Activated naive CD4-positive, alpha-beta T cell treated with Interleukin-2 at 50 U/mL for 16 hours (primary cell): ENCODE measurements at places on chromosomes 7 and 10.

DNA sequence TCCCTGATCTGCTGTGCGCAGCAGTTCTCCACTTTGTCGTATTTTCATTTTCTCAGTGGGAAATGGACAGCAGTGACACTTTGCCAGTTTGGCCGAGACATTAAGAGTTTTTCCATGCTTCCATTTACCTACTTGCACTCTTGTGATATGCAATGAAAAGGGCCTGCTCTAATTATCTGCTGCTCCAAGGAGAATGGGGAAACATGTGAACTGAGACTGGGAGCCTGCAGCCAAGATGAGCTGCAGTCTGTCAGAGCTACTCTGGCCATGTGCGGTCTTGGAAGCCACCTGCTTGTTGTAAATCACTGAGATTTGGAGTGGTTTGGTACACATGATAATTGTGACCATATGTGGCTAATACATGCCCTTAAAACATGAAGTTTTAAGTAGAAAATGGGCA is 586.6 kb upstream of the POT1 start:
- no peak for DNase-seq

DNA sequence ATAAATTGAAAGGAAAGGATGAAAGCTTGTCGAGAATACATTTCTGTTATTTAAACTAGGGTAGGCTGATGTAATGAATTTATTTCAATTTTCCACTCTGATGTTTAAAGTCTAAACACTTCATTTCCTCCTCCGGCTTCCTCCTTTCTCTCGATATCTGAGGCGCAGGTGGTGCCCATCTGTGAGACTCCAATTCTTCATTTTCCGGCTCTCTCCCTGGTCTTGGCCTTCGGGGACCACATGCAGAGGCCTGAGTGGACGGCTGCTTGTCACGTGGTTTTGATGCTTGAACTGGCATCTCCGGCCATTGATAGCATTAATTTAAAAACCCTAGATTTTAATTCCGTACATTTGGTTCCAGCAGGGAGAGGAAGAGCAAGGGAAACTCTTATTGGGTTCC is 5.8 kb upstream of the ADARB2 start:
- no peak for DNase-seq

- no peak for DNase-seq
Observed at GRCh38 chr10:49086889-49087288, 28.4 kb downstream of the VSTM4 start.

GRCh38 chr10:102919246-102919959 is 1.3 kb downstream of the CNNM2 start:
- DNase-seq = peak; percentile 15

GRCh38 chr7:16315280-16315679 is 106.1 kb downstream of the CRPPA start:
- DNase-seq = no peak

- no peak for DNase-seq
Observed at GRCh38 chr10:102131286-102132170, 1.3 kb upstream of the PPRC1 start.

GRCh38 chr10:8665322-8665721 is 610.8 kb downstream of the GATA3 start:
- DNase-seq = no peak

DNA sequence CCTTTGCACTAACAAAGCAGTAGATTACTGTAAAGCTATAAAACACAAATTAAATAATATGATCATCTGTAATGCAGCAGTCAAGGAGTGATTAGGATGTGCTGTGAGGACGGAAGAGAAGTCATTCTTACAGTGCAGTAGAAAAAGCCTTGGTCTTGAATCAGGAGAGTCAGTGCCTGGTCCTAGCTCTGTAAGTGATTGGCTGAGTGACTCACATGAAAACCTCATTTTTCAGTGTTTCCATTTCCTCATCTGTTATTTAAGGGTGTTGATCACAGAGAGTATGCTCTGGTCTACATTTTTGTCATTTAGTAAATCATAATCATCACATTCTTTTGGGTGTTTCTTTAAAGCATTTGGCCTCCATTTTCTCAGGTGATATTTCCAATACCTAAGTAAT is 717.8 kb downstream of the LRMDA start:
- DNase-seq = no peak

GRCh38 chr10:34018129-34018528 is 683.7 kb upstream of the NRP1 start:
- no peak for DNase-seq

DNA sequence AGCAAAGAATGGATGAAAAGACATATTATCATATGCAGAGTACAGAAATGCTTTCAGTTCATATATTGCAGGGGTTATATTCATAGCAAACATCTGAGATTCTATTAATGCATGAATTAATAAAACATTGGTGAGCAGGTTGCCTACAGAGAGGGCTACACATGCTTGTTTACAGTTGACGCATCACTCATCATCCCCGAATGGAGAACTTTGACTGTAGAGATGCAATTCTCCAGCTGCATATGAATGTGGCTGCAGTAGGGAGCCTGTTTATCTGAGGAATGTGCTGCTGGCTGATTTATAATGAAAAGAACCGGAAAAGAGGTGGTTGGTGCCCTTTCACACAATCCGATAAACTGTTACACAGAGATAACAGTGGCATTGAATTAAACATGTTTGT is 116.5 kb downstream of the GRM3 start:
- no peak for DNase-seq

- no peak for DNase-seq
Observed at GRCh38 chr7:27688056-27688455, 25.4 kb upstream of the HIBADH start.

GRCh38 chr10:116912162-116912561 is 62.9 kb downstream of the ENO4 start:
- DNase-seq = no peak

- no peak for DNase-seq
Observed at GRCh38 chr10:103765168-103765567, 90.2 kb downstream of the SH3PXD2A start.

DNA sequence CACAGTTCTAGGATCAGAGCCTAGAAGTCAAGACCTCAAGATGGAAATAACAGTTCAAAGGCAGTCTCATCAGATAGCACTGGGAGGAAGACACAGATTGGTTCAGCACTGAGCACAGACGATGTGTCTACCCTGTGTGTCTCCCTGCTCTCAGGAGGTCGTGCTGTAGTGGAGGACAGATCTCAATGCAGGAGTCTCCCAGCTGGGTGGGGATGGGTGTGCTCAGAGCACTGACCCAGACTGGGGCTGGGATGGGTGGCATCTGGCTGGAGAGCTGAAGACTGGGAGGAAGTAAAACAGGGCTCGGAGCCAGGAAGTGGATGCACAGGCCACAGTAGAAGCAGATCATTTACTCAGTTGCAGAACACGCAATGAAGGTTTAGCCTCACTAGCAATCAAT is 69.5 kb upstream of the GDF10 start:
- DNase-seq = no peak

DNA sequence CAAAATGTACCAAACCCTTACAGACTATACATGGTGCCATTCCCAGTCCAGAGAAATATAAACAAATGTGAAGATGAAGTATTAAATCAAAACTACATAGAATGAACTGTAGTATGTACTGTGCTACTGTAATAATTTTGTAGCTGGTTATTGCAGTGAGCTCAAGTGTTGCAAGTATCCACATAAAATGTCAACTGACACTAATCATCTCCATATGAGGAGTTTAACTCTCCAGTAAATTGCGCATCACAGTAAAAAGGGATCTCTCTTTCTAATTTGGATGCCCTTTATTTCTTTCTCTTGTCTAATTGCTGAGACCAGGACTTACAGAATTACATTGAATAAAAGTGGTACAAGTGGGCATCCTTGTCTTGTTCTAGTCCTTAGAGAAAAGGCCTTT is 165.5 kb downstream of the CPED1 start:
- DNase-seq = no peak
